ENCODE measurements at places on chromosomes 6 and 20.

DNA sequence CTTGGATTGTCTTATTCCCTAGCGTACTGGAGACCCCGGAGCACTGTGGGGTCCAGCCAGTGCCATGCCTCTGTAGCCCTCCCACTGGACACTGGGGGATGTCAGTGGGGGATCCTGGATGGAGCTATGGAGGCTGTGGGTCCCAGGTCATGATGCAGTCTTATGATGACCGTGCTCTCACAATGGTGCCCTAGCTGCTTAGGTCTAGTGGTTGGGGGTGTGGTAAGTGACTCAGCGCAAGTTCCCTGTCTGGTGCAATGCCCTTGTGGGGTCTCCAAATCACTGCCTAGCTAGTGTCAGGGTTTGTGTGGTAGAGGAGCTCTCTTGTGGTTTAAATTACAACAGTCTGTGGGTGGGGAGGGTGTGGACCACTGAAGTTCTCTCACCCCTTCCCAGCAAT is 135.4 kb downstream of the CDC5L start:
- DNase-seq: no peak

DNA sequence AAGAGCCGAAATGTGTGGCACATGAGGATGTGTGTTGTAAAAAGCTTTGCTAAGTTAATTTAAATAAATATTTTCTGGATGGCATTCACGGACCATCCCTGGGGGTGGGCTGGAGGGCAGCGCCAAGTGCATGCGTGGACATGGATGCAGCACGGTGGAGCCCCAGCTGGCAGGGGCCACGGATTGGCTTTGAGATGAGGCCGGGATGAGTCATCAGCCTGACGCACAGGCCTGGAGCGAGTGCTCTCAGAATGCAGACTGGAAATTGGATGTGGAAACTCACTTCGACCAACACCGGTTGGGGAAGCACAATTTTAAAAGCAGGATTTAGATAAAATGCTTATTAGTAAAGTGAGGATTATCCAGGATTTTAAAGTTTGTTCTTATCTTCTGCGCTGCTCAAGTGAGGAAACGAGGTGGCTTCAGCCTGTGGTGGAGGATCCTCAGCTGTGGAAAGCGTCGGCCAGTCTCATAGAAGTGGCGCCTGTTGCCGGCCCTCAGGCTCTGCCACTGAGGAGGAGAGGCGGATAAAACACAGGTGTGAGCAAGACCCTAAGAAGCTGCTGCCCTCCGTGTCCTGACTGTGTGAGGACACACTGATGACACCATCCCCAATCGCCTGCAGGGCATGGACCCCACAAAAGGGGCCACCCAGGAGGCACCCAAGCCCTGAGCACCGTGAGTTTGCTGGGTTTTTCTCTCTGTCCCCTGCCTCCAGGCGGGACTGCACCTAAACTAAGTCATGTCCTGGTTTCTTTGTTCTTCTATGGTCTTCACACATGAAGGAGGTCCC is 279.7 kb downstream of the CDH4 start:
- no peak for DNase-seq

DNA sequence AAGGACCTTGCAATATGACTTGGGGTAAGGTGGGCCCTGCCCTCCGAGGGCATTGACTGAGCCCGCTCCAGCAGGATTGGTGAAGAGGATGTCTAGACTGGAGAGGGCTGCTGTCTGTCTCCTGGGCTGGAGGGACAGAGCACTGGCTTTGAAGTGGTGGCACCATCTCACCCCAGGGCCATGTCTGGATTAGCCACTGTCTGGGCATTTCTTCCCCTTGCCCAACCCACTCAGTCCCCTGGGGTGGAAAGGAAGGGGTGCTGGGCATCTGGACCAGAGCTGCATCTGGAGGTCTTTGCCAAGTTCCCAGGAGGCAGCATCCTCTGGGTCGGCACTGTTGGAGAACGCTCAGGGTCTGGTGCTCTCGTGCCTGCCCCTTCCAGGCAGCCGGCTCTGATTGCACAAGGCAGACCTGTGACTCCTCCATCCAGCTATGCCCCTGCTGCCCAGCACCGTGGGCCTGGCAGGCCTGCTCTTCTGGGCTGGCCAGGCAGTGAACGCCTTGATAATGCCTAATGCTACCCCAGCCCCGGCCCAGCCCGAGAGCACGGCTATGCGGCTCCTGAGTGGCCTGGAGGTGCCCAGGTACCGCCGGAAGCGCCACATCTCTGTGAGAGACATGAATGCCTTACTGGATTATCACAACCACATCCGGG is at the start of gene R3HDML:
TSS of gene R3HDML (plus strand) at position 319 of the 656 bp plus-strand sequence. CDS start at position 434, 115 bp downstream.
- no peak for DNase-seq

GRCh38 chr6:101980924-101981323 is 587.4 kb downstream of the GRIK2 start:
- DNase-seq: no peak

GRCh38 chr6:143522039-143522600 is 10.6 kb upstream of the FUCA2 start:
- DNase-seq: no peak

DNA sequence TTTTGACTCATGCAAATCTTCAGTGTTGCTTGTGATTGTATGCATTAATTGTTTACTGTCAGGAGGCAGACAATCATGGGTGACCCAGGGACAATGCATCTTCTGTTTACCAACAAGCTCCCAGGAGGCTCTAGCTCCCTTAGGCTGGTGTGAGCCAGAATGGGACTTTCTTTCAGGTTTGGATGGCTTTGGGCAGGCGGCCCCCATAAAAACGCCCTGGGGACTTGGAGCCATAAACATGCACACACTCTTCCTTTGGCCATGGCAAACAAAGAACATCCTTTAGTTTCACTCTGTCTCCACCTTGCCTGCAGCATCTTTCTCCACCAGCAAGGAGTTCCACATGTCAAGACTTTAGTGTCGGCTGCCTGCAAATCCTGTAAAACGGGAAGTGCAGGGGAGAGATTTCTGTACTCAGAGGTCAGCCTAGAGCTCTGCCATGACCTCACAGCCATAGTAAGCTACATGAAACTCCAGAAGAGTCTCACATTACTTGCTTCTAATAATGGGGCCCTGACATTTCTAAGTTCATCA is 127.6 kb downstream of the MAP3K7 start:
- DNase-seq: no peak

Data from stimulated activated CD4-positive, alpha-beta T cell treated with anti-CD3 and anti-CD28 coated beads, Interleukin-2, amount 100 ng/mL, for 24 hours (primary cell).